ENCODE measurements at places on chromosomes 4 and X.

DNA sequence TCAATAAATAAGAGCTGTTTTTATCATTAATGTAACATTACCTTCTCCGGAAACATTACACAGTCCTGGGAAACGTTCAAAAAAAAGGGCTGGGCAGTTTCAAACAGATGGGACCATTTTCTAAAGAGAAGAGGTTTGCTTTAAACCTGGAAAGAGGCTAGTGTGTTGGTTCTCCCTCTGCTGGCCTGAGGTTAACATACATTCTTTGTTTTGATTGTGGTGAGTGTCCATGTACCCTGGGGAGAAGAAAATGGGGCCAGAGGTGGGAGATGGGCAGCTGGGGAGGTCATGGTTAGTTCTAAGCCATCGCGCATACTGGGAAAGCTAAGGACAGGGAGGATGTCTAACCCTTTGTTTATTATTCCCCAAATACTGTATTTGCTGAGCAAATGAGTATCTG is 194.7 kb downstream of the CPEB2 start:
- no peak for DNase-seq

GRCh38 chr4:141352909-141353525 is 132.3 kb downstream of the ZNF330 start:
- DNase-seq = no peak

GRCh38 chrX:129650821-129651510 is 3.8 kb downstream of the APLN start:
- no peak for DNase-seq

GRCh38 chr4:3168029-3168428 is 80.9 kb upstream of the MSANTD1 start:
- DNase-seq = peak; percentile 31

GRCh38 chrX:154396973-154397887 is 947 bp upstream of the RPL10 start:
- peak; percentile 48 for DNase-seq

DNA sequence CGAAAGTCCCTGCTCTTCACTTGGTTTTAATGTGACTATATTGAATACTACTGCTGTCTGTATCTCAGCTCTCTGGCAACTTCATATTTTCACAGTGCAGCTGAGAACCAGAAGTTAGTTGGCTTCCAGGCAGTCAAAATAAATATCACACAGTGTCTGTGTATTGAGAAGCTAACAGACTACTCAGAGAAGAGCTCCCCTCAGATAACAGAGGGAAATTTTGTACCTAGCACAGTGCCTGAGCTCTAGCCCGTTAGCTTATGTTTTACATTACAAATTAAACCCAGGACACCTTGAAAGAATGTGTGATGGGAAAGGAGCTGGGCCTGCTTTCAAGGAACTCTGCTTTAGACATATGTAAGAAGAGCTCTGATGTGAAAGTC is 22.7 kb downstream of the JADE1 start:
- no peak for DNase-seq

- DNase-seq = no peak
Measured at GRCh38 chr4:25450491-25450901, 73.4 kb downstream of the ANAPC4 start.

DNA sequence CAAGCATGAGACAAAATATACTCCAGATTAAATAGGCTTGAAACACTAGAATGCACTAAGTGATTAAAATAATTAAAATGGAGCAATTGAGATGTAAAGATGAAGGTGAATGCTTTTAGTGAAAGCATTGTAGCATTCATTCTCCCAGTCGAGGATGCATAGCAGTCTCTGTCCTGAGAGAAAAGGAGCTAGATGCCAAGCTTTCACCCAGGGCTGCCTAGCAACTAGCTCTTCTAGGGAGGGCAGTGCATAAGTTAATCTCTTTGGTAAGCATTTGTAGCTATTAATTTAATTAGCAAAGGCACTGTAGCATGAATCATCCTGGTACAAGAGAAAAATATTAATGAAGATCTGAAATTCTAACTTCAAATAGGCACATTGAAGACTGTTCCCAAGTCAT is 1014.8 kb downstream of the C4orf33 start:
- no peak for DNase-seq

DNA sequence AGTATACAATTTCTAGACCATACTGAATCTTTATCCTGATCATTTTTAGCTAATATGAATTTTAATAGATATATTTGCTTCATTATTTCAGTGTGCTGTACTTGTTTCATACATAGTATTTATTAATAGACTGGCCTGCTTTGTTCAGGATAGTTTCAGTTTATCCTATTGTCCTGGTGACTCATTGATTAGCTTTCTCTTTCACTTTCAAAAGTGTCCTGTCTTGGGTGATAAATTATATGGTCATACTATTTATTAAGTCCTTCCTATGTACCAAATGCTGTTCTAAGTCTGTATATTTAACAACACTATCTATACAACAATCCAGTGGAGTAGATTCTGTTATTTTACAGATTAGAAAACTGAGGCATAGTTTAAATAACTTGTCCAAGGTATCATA is 153.8 kb upstream of the RAPGEF2 start:
- DNase-seq = peak; percentile 23

- no peak for DNase-seq
Measured at GRCh38 chr4:78602334-78602733, 50.8 kb downstream of the ANXA3 start.

DNA sequence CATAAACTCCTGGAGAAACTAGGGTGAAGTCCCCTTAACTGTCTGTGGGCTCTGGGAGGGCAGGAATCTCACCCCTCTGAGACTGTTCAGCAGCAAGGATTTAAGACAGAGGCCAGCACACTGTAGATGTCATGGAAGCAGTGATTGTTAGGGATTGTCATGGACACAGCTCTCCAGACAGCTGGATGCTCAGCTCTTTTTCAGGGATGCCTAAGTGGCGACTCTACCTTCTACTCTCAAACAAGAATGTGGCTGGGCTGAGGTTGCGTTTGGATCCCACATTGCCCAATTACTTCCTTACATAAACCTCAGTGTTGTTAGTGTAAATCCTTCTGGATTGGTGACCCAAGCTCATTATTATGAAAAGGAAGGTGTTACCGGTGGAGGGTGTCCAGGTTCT is 291.9 kb upstream of the VCX3A start:
- DNase-seq = no peak

GRCh38 chr4:145217349-145217748 is 37.0 kb upstream of the OTUD4 start:
- no peak for DNase-seq

- no peak for DNase-seq
Measured at GRCh38 chrX:2262668-2263055, 238.1 kb downstream of the DHRSX start.

DNA sequence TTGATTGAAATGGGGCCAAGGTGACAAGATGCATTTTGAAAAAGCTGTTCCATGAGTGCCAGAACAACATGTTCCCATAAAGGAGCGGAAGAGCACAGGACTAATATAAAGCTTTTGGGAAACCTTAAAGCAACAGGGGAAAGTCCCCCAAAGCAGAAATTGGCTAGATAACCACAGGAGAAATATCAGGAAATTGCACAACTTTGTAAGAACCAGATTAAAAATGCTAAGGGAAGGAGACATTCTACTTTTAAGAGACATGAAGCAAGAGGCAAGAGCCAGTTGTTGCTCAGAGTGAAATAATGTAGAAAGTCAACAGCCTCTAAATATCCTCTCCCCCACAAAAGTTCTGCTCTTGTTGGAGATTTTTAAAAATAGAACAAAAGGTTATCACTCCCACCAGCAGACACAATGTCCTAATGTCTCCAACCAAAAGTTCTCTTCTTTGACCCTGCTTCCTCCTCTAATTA is 85.2 kb upstream of the LNX1 start:
- no peak for DNase-seq

GRCh38 chr4:117084866-117085701 is at the start of gene TRAM1L1:
Gene TRAM1L1 (minus strand): TSS chr4:117085576. CDS start chr4:117085393, 183 bp downstream.
- DNase-seq = no peak

Measured in hematopoietic multipotent progenitor cell treated with erythropoietin and hydrocortisone succinate and interleukin-3 and kit ligand, for 15 days (in vitro differentiated cells).